ENCODE measurements at places on chromosomes 2 and 18.

DNA sequence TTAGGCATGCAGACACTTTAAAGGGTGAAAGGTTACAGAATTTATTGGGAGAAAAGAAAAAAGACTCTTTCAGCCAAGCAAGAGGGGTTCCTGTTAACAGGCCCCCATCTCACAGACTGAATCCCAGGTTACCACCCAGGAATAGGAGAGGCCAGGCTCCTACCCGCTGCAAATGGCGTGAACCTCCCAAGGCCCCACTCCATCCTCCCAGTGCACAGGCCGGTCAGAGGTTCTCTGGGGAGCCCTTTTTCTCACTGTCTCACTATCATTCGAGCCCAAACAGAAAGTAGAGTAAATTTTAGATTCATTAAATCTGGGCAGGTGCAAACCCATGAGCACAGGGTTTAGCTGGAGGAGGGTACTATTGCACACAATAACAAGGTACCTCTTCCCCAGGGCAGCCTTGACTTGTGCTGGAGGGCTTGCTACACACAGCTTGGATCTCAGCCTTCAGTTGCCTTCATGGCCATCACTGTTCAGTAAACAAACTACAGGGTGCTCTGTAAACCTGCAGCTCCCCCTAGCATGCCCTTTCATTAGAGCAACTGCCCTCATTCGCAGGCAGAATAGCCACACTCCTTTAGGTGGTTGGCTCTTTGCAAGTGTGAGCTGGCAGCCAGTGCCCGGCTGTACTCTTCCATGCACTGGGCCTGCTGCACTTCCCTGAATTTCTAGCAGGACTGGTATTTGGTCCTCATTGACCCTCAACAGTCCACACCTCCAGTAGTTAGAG lies 7.3 kb upstream of the PLEK start:
- peak; percentile 94 for DNase-seq

DNA sequence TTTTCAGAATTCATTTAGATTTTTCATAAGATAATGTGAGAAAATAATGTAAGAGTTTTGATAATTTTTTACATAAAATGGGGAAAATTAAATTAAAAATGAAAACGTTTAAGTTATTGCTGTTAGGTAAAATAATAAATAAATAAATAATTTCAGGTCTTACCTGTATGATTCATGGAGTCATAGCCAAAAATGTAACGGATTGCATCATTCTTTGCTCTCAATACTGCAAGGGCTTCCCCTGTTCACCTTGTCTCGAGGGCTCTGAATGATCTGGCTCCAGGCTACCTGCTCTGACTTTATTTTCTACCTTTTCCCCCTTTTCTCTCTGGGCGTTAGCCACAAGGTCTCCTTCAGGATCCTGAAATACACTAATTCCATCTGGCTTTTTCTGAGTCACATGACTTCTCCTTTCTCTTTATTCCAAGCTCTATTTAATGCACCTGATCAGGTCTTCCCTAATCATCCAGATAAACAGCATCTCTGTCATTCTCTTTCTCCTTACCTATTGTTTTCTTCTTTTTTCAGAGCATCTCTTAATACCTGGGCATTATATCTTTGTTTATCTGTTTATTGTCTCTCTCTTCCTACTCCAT lies 30.0 kb upstream of the CFAP36 start:
- DNase-seq = no peak

- DNase-seq = no peak
These were observed 28.3 kb upstream of the B3GNT7 start for GRCh38 chr2:231367178-231367577.

GRCh38 chr2:873651-874580 lies 76.7 kb upstream of the SNTG2 start:
- DNase-seq = no peak

GRCh38 chr18:9334973-9335696 lies 562 bp downstream of the TWSG1 start:
- DNase-seq = peak; percentile 62

DNA sequence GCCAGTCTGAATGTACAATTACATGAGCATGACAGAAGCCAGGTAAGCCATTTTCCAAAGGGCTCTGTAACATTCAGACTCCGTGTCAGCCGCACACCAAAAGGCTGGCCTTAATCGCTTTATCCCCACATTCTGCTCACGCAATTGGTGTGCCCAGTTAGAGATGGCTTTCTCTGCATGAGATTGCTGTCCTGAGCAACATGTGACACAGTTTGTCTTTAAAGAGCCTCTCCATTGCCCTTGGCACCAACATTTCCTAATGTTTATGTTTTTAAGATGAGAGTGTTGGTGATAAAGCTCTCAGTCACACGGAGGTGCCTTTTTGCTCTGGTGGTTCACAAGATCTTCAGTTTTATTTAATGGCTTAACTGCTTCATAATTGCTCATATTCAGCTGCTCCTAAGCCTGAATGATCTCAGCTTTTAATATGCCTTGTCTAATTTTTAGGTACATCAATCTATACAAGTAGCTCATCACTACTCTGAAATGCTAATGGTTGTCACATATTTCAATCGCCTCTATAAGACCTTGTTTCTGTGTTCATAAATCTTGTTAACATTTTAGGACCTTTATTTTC lies 164.8 kb upstream of the ACVR2A start:
- DNase-seq = no peak

DNA sequence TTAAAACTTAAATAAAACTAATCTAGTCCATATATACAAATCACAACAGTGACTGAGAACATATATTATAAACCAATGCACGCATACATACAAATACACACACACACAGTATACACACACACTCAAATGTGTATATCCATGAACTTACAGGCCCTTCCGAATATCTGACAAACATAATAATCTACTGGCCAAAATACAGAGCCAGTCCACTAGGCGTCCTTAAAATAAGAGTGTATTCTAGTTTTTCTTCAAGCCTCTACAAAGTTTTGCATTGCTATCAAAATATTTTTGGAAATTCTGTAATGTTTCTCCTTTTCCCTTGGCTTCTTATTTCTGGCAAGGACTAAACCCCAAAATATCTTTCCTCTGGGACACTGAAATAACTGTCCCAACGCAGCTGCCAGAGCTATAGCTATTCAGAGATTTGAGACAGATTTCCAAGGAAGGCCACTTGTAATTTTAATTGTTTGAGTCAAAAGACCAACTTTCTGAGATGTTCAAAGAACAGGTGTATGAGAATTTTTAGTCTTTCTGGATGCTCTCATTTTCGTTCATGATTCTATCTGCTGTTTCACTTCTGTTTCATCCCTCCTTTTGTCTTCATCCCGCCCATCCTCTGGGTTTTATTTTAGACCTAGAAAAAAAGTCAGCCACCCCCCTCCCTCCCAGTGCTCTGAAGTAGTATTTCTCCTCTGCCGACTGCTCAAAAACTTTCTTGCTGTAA lies 24.1 kb upstream of the SP3 start:
- DNase-seq = no peak

DNA sequence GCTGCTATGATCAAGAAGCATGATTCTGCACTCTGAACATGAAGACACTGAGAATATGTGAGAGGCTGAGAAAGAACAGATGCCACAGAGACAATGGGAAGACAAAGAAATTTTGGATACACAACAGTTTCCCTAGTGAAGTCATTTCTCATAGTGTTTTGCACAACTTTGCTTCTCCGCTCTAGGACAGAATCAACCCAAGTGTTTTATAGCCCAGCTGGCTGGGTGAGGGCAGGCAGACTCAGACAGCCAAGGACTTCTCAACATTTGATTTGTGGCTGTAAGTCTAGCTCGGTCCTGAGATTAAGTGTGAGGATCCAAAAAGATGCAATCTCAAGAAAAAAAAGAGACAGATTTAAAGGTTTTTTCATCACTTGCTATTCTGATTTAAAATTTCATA lies 536.5 kb upstream of the CRIM1 start:
- no peak for DNase-seq

DNA sequence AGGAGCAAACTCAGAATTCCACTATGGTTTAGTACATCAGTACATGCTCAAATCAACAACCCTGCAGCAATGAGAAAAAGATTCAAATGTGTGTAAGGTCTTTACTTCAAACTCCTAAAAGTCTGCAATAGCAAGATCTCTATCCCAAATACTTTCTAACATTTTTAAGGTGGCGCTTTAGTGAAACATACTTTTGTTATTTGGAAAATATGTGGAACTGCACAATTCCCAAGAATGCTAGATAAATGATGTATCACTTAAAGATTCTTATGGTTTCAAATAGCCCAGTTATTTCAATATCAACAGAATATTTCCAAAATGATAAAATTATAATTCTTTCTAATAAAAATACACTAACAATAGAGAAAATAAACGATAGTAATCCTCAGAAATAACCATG lies 227.6 kb upstream of the SMAD7 start:
- DNase-seq = no peak

GRCh38 chr2:119431155-119431975 lies at the start of gene TMEM37:
TMEM37 (plus strand) TSS chr2:119431854; CDS start chr2:119431904, 50 bp downstream.
- peak; percentile 24 for DNase-seq

GRCh38 chr18:45976566-45976965 lies 9.4 kb upstream of the EPG5 start:
- DNase-seq = peak; percentile 30

- peak; percentile 53 for DNase-seq
These were observed 1.4 kb downstream of the MARCHF7 start for GRCh38 chr2:159713631-159714246.

GRCh38 chr2:79116997-79117928 lies 3.0 kb upstream of the REG1A start:
- DNase-seq = no peak

DNA sequence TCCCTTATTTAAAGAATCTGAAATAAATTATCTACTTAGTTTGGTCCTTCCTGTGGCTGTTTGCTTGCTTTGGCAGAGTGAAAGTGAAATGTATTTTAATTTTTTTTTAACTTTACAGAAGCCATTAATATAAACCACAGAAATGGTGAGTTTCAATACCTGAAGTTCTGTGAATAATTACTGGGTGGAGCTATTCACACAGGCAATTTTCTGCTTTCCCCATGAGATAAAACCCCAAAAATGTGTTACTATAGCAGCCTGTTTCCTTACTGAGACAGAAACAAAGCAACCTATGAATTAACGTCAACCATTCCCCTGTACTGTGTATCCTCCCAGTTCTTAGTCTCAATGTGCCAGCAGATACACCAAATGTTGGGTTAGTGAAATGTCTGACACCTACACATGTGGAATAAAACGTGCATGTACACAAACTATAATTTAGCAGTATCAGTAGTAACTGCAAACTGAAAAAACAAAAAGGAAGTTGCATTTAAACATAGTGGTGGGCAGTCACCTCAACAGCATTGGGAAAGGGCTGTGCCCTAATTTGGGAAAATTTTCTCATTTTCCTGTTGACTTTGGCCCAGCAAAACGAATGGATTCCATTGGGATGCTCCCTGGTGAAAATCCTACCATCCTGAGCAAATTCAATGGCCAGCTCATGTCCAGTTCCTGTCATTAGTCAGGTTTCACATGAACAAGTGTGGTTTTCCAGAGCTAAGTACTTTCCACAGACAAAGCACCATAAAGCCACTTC lies 73.1 kb upstream of the RMDN2 start:
- DNase-seq = peak; percentile 9

- DNase-seq = no peak
These were observed 186.1 kb upstream of the NRXN1 start for GRCh38 chr2:51218047-51218446.

- DNase-seq = peak; percentile 48
These were observed 345.1 kb downstream of the DYSF start for GRCh38 chr2:71798266-71799012.

GRCh38 chr18:79381811-79382311 lies 13.9 kb upstream of the NFATC1 start:
- DNase-seq = no peak

DNA sequence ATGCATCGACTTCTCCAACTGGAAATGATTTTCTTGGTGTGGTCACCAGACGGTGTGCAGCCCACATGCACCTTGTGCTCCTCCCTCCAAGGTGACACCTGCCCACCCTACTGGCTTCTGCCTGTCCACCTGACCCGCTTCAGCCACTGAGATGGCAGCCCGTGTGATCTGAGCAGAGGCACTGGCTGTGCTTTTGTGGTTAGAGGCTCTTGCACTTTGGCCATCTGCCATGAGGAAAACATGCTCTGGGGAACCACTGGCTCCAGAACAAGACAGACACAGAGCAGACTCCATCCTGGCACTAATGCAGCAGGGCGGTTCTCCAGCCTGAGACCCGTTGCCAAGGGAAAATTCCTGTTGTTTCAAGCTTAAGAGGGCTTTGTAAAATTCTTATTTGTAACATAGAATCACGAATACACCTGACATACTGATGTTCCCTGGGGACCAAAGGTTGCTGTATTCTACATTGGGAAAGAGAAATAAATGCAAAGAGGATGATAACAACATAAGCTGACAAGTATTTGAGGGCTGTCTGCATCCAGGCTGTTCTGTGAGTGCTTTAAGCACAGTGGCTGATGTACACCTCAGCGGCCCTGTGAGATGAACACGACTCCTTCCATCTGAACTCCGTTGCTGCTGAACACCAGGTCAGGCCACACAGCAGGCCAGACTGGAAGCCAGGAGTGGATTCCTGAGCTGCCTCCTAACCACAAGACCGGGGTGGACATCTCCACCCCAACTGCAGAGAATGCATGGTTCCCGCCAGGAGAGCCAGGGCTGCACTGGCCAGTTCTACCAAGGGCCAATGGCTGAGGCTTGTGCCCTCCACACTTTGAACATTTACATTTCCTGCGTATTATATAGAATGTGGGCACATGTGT lies 820.4 kb downstream of the GALR1 start:
- DNase-seq = no peak

DNA sequence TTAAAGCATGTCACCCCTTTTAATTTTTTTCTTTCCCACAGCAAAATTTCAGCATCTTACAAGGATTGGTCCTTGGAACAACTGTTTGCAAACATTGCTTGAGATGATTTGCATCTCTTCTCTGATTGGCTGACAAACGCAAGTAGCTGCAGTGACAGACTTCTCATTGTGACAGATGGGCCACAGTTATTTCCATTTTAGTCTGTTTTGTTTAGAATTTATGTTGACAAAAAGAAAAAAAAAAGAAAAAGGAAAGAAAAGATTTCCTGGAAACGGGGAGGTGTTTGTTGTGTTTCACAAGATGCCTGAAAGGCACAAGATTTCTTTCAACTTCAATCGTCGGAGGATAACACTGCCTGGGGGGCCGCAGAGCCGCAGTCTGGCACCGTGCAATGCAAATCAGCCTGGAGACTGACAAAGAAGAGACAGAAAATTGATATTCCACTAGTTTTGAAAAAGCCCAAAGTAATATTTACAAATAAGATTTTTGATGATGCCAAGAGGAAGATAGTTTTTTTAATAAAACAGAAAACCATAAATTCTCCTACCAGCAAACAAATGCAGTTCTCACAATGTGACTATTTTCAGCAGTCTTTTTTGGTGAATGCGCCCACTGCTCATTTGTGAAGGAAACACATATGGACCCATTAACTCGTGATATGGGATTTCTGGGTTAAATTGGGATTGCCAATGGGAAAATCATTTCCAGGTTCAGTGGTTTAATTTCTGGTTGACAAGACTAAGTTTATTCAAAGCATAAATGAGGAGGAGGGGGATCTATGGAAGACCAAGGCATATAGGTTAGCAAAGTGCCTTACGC lies 296.2 kb upstream of the SMIM21 start:
- DNase-seq = no peak

GRCh38 chr2:54579682-54580620 lies 123.8 kb downstream of the SPTBN1 start:
- no peak for DNase-seq
